NCI-H510A treated with DMSO at 0.1 percent for 48 hours (cell line): ENCODE measurements at places on chromosomes 2 and 18.

GRCh38 chr2:88831792-88832248 is 140.3 kb downstream of the RPIA start:
- DNase-seq: no peak

- DNase-seq: no peak
These were observed 49.3 kb downstream of the USP34 start for GRCh38 chr2:61421611-61422010.

GRCh38 chr2:194271293-194271961 is 1385.6 kb upstream of the SLC39A10 start:
- DNase-seq: no peak

DNA sequence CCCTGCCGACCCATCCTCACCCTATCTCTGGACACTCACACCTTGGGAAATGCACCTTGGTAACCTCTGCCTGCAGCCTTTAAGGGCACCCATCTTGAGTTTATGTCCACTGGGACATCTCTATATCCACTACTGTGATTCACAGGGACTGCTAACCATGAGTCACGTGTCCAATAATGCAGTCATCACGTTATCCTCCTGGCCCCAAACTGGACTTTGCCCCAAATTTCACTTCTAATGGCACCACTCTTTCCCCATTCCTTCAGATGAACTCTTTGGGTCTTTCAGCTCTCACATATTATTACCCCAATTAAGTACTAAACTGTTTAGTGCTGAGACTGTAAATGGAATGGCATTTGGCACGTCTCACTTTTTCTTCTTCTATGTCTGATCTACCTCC is 71.2 kb upstream of the TMEM200C start:
- DNase-seq: no peak

GRCh38 chr2:166376873-166377272 is 1.1 kb upstream of the SCN9A start:
- no peak for DNase-seq

DNA sequence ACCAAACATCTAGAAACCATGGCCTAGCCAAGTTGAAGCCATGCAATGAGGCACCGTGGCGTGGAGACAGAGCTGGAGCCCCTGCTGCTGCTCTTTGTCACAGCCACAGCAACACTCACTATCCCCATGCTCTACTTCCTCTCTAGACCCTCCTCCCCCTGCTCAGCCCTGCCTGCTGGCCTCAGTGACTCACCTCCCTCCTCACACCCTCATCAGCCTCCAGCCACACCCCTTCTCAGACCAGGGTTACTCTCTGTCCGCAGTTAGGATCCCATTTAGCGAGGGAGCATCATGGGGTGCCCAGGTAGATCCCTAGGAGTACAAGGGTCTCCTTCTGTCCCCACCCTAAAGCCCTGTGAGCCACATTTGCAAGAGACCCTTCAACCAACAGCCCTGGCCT is 25.4 kb upstream of the SOX11 start:
- DNase-seq: no peak

DNA sequence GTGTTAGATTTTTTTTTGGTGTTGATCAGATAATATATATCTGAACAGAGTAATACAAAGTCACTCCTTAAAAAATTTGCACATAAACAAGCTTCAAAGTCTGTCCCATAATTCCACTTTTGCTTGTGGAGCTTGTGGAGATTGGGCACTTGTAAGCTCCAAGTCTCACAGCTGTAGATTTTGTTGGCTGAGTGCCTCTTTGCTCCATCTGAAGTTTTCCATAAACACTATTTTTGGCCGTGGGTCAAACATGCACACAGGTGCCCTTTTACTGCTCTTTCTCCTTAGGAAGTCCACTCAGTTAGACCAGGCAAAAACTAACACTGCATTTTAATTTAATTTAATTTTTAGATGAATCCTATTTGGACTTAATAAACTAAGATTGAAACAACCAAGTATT is 3.6 kb upstream of the KCNJ13 start:
- DNase-seq: no peak

DNA sequence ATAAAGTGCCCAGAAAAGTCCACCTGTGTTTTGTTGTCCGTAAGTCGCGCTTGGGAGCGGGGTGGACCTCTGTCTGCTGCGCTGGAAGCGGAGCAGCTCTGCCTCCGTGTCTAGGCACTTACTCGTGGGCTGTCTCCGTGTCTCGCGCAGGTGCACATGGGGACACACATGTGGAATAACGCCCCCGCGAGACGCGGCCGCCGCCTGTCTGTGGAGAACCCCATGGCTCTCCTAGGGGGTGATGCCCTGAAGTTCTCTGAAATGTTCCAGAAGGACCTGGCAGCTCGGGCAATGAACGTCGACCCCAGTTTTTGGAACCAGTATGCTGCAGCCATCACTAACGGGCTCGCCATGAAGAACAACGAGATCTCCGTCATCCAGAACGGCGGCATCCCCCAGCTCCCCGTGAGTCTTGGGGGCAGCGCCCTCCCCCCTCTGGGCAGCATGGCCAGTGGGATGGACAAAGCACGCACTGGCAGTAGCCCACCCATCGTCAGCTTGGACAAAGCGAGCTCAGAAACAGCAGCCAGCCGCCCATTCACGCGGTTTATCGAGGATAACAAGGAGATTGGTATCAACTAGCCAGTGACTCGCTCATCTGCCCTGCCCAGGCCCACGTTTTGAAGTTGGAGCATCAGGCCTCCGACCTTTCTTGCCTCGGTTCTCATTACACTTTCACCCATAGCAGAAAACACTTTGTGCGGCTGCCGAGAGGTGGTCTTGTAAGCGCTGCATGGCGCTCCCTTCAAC is 17.3 kb downstream of the SALL3 start:
- DNase-seq: no peak

DNA sequence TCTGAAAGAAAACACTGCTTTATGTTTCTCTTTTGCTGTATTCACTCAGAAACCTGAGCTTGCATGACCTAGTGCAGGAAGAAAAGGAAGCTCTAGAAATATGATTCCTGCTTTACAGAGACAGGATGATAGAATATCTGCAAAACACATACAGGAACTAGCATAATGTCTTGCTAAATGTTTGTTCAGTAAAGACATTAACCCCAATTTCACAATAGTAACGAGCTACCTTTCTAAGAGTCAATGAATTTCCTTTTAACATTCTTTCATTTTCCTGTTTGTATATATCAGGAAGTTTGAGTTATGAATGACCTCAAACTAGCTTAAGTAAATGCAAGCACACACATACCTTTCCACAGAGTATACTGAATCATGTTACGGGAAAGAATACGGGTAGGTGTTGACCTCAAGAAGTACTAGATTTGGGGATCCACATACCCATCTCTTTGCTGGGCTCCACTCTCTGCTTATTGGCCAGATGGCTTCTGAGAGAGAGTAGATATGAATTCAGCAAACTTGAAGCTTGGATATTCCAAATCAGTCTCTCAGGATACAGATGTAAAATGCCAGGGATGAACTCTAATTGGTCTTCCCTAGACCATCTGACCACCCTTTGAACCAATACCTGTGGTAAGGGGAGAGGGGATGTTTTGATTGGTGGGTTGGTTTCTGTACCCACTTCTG is 18.2 kb upstream of the ACSL3 start:
- DNase-seq: peak; percentile 62

- peak; percentile 47 for DNase-seq
These were observed 112.9 kb upstream of the ATP8B1 start for GRCh38 chr18:57915865-57916582.

DNA sequence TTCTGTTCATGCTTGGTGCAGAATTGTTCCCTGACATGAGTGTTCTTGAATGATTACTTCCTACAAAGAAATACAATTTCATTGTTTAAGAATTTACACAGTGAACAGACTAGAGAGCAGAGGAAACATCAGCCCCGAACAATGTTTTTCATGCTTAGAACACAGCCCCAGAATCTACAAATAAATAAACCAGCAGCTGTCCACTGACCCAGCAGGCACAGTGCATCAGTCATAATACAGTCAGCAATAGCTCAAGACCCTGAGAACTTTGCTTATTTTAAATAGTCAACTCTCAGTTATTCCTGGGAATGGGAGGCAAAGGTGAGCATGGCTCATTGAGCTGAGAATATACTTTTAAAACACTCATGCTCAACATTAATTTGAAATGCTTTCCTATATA is 38.4 kb downstream of the XIRP2 start:
- no peak for DNase-seq

DNA sequence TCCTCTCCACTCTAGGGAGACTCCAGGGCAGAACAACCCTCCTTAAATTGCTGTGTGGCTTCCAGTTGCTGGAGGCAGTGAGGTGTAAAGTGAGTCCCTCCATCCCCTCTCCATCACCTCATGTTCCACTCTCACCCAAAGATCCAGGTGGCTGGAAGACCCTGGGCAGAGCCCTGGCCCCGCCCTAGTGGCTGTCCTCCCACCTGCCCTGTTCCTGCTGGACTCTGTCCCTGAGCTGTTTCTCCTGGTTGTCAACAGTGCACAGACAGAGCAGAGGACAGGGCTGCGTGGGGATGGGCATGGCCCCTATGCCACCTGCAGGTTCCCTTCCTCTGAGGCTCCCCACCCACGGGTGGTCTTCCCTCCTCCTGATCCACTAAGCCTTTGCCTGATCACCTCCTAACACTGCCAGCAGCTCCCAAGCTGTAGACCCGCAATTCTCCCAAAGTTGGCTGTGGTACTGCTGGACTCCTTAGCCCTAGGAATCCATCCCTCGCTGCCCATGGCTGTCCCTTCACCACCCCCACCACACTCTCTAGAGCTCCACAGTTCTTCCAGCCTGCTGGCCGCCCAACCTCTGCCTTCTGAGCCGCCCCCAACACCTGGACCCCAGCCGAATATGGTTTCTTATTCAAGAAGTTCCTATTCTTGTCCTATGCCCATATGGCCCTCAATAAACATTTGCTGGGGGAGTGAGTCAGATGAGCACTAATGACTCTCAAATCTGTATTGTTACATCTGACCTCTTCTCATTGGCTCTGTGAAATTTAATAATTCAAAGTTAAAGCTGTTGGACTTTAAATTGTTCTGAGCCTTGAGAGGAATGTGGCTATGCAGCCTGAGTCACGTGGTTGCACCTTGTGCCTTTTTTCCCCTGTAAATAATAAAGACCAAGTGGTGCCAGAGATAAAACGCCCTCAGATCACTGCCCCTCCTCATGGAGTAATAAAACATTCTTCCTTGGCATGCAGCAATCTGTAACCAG is 260.0 kb upstream of the HS6ST1 start:
- no peak for DNase-seq

DNA sequence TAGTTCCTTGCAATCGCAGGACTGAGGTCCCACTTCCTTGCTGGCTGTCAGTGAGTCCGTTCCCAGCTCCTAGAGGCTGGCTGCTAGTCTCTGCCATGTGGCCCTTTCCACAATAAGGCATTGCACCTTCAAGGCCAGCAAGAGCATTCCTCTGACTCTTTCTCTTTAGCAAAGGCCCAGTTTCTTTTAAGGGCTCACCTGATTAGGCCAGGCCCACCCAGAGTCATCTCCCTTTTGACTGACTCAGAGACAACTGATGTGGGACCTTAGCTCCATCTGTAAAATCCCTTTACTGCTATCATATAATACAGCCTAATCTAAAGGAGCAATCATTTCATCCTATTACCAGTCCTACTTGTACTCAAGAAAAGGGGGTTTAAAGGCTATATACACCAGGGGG is 278.2 kb downstream of the SLC4A3 start:
- DNase-seq: no peak

- DNase-seq: no peak
These were observed 41.4 kb downstream of the CHST9 start for GRCh38 chr18:27143580-27144287.
